Activated CD4-positive, alpha-beta T cell treated with anti-CD3 and anti-CD28 coated beads, Interleukin-2, Interleukin-4, amounts not matched to agents 100 ng/mL and 50 ng/mL, durations not matched to agents 16 hours and 8 hours (primary cell): ENCODE measurements at places on chromosomes 16 and 17.
A peak's percentile ranks its signal among the peaks of the same experiment; 100 is the strongest.

DNA sequence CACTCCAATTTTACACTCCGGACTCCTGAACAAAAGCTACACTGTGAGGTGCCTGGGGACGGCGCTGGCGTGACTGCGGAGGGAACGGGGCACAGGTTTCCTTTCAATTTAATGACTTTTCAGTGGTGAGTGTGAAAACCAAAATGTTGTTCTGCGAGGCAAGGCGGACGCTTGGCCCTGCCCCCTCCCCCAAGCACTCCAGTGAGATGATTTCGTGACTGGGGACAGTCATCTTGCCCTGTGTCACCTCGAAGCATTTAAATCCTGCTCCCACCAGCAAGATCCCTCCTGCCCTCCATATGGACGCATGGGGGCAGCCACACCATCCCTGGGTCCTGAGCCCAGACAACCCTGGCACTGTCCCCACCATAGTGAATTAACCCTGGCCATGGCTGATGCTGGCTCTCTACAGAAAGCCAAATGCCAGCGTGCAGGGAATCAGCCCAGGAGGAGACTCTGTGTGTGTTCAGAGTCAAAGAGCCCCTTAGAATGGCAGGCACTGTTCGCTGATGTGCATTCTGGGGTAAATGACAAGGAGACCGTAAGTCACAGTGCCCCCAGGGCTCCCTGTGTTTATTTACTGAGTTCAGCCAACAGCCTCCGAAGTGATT, 41.0 kb downstream of the C16orf95 start:
- DNase-seq, result peak; percentile 30

GRCh38 chr17:64219571-64219970, 43.5 kb downstream of the TEX2 start:
- DNase-seq, result no peak

DNA sequence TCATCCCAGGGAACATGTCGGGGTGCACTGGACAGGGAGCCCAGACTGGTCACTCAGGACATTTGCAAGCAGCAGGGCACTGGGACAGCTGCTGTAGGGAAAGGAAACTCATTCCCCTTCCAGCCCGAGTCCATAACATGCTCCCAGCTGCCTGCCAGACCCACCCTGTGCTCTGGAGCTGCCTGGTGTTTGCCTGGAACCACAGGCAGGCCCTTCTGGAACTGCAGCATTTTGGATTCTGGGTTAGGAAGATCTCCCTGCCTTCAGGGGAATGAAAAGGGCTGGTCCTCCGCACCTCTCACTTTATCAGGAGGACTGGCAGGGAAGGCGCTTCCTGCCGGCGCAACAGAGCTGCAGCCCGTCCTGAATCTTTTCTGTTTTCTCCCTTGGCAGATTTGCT, 41.2 kb downstream of the MEAK7 start:
- no peak for DNase-seq

DNA sequence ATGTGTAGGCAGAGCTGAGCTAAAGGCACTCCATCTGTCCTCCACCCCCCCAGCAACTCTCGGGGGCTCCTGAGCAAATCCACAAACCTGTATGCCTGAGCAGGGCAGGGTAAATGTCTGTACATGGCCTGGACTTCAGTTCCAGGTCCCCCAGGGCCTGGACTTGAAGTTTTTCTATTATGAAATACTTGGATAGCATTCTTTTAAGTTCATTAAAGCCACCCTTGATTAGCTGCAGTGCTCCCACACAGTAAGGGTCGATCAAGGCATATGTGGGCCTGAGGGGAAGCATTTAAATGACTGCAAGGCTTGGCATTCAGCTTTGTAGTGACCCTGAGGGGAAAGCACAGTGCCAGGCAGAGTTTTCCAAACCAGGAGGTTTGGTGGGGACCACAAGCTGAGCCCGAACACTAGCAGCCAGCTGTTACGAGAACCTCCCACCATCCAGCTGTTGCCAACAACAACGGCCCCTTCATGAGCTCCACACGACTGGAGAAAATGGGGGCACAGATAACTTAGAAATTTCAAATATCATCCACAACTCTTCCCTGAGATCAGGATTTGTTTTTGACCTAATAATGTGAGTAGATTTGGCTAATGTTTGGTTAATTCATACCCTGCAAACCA, 6.7 kb downstream of the FAM117A start:
- DNase-seq, result no peak

DNA sequence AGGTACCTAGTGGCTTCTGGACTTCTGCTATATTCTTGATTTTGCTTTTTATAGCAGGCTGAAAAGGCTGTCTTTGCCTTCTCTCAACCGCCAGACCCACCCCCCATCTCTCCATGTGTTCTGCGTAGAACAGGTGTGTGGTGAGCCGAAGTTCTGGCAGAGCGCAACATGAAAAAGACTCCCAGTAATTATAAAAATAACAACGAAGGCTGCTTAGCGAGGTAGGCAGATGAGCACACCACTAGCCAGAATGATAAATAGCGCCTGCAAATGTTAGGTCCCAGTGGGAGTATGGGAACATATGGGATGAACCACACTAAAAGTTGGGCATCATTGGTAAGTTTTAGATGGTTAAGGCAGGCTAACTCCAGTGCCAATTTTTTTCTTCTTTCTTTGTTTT, 14.0 kb upstream of the RBFOX1 start:
- no peak for DNase-seq

DNA sequence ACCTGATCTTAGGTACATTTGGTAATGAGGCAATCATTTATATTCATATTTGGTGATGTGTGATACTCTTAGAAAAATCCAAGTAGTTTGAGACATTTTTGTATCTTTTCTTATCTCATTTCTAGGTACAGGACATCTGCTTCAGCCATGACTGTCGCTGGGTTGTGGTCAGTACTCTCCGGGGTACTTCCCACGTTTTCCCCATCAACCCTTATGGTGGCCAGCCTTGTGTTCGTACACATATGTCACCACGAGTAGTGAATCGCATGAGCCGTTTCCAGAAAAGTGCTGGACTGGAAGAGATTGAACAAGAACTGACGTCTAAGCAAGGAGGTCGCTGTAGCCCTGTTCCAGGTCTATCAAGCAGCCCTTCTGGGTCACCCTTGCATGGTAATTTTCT, 312.2 kb downstream of the BCAS3 start:
- no peak for DNase-seq

- DNase-seq, result no peak
Measured at GRCh38 chr16:3874794-3875692, 5.5 kb downstream of the CREBBP start.

GRCh38 chr16:5024632-5025031, 9.1 kb downstream of the NAGPA start:
- peak; percentile 8 for DNase-seq

GRCh38 chr16:59759296-59759695, 1025.2 kb upstream of the GOT2 start:
- DNase-seq, result no peak

DNA sequence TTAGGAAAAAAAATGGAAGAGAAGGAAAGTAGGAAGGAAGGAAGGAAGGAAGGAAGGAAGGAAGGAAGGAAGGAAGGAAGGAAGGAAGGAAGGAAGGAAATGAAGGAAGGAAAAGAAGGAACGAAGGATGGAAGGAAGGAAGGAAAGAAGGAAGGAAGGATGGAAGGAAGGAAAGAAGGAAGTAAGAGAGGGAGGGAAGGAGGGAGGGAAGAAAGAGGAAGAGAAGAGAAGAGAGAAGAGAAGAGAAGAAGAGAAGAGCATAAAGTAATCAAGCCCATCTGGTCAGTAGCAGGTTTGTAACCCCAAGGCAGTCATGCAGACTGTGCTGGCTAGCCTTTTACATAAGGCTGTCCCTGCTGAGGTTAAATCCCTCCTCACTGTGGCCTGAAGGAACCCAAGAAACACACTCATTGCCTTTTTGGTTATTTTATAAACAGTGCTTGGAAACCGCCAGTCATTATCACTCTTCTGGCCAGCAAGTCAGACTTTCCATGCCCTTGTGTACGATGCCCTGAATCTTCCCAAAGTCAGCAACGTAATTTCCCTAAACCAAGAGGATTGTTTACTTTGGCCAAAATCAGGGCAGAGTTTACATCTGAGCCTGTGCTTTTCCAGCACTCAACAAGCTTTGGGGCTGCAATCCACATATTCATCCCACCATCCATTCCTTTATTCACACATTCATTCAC, 409.6 kb upstream of the MAF start:
- DNase-seq, result no peak

DNA sequence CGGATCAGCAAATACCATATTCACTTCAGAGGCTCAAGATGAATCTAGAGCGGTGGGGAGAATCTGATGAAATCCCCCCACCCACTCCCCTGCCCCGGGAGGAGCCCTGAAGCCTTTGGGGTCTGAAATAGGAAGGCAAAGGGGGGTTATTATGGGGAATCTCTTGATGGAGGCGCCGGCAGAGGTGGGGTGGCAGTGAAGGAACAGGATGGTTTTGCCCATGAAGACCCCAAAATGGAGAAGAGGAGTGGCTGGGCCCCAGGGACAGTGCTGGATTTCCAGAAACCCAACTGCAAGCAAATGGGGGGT, 637 bp downstream of the WNT3 start:
- no peak for DNase-seq

DNA sequence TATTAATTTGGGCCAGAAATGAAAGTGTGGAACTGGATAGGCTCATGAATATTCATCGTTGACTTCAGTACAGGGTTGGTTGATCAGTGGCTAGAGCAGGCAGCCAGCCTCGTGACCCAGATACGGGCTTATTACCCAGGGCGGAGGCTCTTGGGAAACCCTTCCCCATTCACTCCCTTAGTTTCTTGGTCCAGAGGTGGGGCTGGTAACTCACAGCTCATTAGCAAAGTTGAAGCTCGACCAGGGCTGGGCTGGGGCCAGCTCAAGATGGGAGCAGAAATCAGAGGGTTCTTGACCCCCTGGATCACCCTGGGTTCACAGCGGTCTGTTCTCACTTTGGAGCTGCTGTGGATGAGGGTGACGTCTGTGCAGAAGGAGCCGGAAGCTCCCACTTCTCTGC, 44.6 kb upstream of the GSE1 start:
- no peak for DNase-seq

- DNase-seq, result no peak
Measured at GRCh38 chr16:3121851-3122467, 9.6 kb downstream of the ZNF205 start.

DNA sequence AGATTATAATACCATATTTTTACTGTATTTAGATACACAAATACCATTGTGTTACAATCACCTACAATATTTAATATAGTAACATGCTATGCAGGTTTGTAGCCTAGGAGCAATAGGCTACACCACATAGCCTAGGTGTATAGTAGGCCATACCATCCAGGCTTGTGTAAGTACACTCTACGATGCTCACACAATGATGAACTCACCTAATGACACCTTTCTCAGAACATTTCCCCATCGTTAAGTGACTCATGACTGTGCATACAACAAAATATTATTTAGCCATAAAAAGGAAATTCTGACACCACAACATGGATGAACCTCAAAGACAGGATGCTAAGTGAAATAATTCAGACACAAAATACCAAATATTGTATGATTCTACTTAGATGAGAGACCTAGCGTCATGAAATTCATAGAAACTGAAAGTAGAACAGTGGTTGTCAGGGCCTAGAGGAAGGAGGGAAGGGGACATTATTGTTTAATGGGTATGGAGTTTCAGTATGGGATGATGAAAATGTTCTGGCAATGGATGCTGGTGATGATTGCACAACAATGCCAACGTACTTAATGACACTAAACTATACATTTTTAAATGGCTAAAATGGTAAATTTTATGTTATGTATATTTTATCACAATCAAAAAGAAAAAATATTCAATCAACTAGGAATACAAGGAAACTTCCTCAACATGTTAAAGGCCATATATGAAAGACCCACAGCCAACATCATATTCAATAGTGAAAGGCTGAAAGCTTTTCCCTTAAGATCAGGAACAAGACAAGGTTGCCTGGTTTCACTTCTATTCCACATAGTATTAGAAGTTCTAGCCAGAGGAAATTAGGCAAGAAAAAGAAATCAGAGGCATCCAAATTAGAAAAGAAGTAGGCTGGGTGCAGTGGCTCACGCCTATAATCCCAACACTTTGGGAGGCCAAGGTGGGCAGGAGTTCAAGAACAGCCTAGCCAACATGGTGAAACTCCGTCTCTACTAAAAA, 5.9 kb upstream of the C16orf87 start:
- DNase-seq, result no peak

DNA sequence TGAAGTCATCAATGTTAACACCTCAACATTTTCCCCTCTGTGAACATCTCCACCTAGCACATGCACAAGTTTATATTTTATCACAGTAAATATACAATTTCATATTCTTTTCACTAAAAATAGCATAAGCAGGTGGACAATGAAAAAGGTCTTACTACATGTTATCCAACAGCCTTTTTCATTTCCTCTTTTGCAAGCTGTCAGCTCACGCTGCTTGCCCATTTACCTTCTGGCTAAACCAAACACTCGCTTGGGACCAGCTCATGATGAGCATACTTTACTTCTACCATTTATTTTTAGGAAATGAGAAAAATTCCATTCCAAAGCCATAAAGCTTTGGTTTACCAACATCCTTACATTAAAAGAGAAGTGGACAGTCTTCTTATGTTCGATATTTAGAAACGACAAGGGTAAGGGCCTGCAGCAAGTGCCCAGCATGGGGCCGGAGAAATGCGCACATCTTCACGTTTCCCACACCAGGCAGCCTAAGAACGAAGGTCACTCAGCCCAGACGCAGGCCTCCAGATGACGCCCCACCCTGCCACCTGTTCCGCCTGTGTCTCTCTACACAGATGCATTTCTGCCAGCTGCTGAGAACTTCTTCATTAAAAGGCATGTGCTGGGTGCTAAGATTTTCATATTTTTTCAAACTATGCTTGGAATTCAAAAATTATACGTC, 13.9 kb downstream of the SNN start:
- no peak for DNase-seq

GRCh38 chr17:44496815-44497214, 6.4 kb downstream of the GPATCH8 start:
- DNase-seq, result no peak

- peak; percentile 43 for DNase-seq
Measured at GRCh38 chr16:88634141-88634993, 4.0 kb upstream of the IL17C start.

DNA sequence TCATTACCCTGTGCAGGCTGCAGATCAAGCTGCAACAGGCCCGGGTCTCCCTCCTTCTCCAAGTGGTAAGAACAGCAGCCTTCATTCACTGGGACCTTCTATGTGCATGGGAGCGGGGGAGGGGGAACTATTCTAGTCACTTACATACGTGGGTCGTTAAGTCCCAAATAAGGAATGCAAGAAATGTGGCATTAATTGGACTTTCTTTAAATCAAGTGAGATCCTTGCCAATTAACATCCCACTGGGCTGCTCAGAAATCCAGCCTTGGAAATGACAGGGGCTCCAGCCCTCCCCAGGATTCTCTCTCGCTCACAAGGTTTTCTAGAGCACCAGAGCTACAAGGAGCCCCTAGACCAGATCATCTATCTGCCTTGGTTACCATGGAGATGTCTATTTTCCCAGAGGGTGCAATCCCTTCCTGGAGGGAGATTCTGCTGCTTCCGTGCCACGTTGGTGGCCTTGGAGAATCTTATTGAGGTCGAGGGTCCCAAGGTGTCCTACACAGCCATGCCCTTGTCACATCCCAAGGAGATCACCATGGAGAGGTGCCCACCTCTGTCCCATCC, 5.2 kb upstream of the EIF1 start:
- DNase-seq, result no peak

GRCh38 chr16:57629516-57630406, 1.3 kb downstream of the ADGRG1 start:
- no peak for DNase-seq
